Neural progenitor cell (in vitro differentiated cells): ENCODE measurements at places on chromosomes 16 and 17. TPM values are rescaled to one million over a fixed set of nuclear protein-coding genes. Genes with fewer than 3 reads are reported as not detected.

Gene CIITA
- not detected in 2 replicates for total RNA-seq

Gene ENPP7
- total RNA-seq = not detected in 2 replicates

- DNase-seq = no peak
These were observed 71.6 kb downstream of the MYO1D start for GRCh38 chr17:32805029-32805976.

Gene RANBP10
- 11.4 and 12.3 TPM in 2 replicates for total RNA-seq

Gene WFIKKN1
- 5.9 and 22.5 TPM in 2 replicates for total RNA-seq

GRCh38 chr17:34313164-34313563, 6.1 kb upstream of the CCL8 start:
- no peak for DNase-seq

Gene PHOSPHO1
- 0.06 TPM in 1 of 2 replicates, not detected in the other for total RNA-seq

DNA sequence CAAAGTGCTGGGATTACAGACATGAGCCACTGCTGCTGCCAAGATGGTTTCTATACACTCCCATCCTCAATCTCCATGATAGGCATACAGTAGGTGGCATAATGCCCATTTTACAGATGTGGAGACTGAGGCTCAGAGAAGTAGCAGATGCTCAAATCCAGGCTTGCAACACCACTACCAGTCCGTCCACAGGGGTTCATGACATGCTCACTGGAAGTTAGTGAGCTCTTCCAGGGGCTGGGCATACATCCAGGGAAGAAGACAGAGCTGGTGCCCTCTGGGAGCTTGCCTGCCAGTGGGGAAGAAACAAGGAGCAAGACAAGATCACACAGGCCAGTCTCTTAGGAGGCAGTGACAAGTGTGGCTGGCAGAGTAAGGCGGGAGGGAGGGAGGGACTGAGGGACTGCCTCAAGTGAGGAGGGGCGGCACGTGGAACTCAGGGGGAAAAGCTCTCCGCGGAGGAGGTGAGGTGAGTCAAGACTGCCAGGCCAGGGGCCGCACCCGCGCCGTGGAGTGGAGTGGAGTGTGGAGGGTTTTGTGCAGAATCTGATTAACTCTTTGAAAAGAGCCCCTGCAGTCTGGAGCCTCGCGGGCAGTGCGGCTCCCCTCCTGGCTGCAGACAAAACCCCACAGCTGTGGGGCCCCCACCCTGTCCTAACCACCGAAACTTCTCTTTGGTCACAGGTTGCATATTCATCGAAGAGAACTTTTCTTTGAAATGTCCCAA, 27.9 kb downstream of the SREBF1 start:
- DNase-seq = peak; percentile 37

- DNase-seq = no peak
These were observed 2.3 kb upstream of the CLUH start for GRCh38 chr17:2713881-2714280.

GRCh38 chr16:14454391-14454790, 175.7 kb downstream of the PARN start:
- no peak for DNase-seq
